NCI-H1930 (cell line): ENCODE measurements at places on chromosomes 5 and 9.

DNA sequence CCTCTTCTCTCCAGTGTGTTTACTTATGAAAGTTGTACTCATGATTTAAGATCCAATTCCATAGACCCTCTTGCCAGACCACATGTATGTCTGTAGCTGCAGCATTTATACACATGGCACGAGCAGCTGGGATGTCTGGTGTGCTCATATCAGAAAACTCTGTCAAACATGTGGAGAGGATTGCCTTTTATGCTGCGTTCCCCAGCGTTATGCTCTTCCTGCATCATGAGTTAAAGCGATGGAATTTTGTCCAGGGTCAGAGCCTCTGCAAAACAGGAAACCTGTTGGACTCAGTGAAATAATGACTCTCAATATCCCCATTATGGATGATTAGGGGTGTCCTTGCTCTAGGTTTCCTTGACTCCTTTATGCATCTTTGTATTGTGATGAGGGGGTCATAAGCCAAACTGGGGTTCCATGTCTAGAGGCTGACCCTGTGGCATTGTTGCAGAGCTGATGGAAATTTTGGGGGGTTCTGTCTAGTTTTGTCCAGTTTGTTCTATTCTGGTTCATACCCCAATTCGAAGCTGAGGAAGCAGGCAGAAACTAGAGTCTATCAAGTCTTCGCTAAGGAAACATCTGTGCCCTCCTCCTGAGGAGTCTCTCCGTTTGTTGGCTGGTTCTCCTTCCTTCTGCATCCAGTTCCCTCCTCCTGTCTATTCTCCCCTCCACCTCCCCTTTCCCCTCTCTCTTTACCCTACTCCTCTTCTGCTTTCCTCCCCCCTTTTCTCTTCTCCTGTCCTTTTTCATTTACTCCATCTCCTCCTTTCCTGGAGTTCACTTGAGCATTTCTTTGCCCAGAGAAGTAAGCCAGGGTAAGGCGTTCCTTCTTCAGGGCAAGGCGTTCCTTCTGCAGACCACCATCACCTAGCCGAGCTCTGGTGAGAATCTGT is 252.8 kb downstream of the MAST4 start:
- no peak for DNase-seq

- no peak for DNase-seq
These were observed 216.7 kb downstream of the SMARCA2 start for GRCh38 chr9:2231829-2232228.

DNA sequence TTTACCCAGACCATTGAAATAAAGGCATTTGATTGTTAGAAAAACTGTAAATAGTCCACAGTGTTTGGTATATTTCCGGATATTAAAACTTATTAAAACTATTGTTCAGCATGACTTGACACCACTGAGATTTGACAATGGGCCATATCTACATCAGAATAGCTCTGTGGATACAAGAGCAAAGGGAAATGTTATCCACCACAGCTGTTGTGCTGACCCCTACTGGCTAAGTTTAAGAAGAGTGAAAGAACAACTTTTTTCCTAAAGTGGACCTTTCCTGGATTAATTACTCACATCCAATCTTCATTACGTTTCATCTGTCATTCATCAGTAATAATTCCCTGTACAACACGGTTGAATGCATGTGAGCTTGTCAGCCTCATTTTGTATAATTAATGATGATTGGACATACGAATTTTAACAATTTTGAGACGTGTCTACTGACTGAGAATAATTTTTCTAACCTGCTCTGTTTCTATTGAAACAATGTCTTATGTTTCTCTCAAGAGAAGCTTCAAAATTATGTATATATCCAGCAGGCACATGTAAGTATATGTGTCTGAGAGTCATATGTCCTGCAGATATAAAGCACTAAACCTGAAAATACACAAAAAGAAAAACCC is 1952.6 kb downstream of the MAT2B start:
- DNase-seq = no peak

- no peak for DNase-seq
These were observed 155.8 kb upstream of the ZNF608 start for GRCh38 chr5:124902097-124902821.

DNA sequence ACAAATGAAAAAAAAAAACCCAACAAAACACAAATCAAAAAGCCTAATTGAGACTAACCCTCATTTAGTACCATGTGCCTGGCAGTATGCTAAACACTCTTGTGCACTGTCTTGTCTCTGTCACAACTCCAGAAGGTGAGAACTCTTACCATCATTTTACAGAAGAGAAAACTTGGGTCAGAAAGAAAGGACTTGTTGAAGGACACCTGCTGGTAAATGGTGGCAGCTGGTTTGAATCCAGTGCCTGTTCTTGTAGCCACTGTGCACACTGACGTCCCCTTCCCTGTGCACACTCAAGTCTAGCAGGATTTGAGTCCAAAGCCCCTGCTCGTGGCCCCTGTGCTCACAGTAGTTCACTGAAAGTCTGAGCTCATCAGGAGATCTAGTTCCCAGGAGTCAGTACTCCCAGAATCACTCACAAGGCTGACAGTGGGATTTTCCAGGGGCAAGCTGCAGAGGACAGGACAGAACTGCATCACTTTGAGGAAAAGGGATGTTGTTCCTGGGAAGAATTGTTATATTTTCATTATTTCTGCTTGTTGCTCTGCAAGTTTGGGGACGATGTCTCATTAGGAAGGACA is 43.0 kb upstream of the HSD17B4 start:
- DNase-seq = no peak

- DNase-seq = no peak
These were observed 198.0 kb downstream of the BNC2 start for GRCh38 chr9:16672501-16672900.

GRCh38 chr9:91698266-91698665 is 251.8 kb downstream of the ROR2 start:
- DNase-seq = no peak

GRCh38 chr9:34606190-34606589 is 5.7 kb downstream of the RPP25L start:
- DNase-seq = no peak

GRCh38 chr5:78813286-78813685 is 164.7 kb upstream of the LHFPL2 start:
- DNase-seq = no peak

DNA sequence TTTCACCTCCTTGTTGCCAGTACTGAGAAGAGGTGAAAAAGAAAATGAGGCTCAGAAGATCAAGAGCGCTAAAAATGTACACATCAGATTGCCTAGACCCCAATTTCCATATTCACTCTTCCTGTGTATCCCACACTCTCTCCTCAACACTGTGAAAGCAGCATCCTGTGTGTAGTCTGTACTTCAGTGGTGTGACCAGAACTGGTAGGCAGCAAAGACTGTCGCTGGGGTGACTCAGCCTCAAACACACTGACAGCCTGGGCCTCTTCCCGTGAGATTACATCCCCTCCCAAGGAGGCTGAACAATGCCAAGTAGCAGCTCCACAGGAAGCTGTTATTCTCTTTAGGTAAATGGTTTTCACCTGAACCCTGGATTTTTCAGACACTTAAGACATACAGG is 135.5 kb downstream of the CCDC192 start:
- no peak for DNase-seq

DNA sequence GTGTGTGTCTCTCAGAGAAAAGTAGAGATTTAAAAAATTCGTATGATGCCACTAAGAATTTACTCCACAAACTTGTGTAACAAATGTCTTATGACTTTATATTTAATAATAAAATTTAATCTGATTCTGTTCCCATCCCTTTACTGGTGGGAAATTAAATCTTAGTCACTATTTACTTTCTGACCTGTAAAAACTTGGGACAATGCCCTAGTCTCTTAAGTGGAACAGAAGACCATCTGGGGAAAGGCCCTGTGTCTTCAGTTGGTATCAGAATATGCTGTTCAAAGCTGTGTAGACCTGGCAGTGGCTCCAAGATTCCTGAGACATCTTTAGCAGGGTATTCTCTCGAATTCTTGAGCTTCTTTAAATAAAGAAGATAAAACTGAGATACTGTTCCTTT is 2.6 kb upstream of the BDP1 start:
- DNase-seq = no peak

- no peak for DNase-seq
These were observed 41.9 kb downstream of the STK10 start for GRCh38 chr5:172145870-172146747.

DNA sequence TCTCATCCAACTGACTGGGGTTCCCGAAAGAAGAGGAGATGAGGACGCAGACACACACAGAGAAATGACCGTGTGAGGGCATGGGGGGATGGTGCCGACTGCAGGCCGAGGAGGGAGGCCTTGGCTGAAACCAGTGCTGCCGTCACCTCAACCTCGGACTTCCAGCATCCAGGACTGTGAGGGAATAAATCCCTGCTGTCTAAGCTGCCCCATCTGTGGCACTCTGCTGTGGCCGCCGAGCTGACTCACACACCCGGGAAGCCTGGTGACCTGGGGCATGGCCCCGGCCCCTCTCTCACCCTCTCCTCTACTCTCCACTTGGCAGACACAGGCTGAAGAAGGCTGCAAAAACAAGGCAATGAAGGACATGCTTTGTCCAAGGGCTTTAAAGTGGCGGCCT is 4.4 kb upstream of the COL5A1 start:
- no peak for DNase-seq

- DNase-seq = peak; percentile 72
These were observed 148.3 kb downstream of the GAPVD1 start for GRCh38 chr9:125409637-125410521.

- peak; percentile 9 for DNase-seq
These were observed 134.6 kb upstream of the CPEB4 start for GRCh38 chr5:173753307-173754168.

DNA sequence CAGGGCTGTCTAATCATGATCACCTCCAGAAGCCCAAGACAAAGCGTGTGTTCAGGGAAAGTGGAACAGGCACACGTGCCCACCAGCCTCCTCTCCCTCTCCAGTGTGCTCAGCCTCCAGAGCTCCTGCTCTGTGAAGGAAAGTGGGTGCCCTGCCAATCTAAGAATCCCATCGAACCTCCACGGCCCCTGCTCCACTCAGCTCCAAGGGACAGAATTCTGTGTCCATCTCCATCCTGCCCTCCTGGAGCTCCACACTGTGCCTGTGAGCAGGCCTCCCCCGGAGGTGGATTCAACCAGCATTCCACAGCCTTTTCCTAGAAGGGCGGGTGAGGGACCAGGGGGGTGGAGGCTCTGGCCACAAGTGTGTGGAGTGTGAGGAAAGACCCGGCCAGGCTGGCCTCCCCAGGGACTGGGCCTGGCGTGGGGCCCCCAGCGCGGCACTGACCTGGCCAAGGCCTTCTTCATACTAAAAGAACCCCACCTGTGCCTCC is 6.0 kb downstream of the EEIG1 start:
- DNase-seq = no peak

DNA sequence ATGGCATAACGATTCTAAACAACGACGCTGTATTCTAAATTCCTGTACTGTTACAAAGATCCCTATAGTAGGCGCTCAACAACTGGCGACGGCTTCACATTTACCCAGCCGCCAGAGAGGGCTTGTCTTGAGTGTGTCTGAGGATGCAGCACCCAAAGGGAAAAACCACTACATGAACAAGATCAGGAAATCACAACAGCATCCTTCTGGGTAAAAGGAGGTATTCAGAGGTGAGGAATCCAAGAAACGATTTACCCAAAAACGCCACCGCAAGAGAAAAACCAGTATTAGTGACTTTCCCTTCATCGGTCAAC is 711 bp downstream of the TTC33 start:
- DNase-seq = peak; percentile 42

DNA sequence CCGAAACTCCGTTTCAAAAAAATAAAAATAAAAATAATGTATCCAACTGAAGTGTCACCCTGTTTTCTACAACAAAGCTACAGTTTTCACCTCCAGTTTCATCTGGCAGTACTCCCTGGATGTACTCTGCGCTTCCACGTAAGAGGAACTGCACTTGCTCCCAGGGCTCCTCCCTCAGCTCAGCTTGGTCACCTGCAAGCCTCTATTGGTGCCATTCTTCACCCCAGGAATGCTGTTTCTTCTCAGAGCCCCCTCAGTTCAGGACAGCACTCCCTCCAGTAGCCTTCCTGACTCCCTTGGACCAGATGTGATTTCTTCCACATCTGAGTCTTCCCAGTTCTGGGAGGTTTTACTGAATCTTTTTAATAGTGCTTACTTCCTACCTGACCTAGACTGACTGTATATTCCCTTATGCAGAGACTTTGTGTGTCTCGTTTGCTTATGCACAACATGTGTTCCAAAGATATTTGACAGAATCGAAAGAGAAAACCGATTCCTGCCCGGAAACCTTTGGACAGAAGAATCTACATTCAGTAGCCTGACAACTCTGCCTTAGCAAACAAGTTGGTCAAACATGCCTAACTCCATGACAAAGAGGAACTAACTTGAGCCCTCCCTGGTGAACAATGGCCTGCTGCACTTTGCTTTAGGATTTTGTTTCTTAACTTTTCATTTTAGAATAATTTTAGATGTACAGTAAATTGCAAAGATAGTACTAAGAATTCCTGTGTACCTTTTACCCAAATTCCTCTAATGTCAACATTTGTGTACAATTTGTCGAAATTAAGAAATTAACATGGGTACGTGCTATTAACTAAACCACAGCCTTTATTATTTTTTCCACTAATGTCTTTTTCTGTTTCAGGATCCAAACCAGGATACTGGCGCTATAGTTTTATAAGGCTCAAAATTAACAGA is 814 bp downstream of the CCDC125 start:
- no peak for DNase-seq

- no peak for DNase-seq
These were observed 122.2 kb downstream of the SLC28A3 start for GRCh38 chr9:84218322-84218721.

- DNase-seq = no peak
These were observed 12.1 kb upstream of the IQGAP2 start for GRCh38 chr5:76391014-76391413.

DNA sequence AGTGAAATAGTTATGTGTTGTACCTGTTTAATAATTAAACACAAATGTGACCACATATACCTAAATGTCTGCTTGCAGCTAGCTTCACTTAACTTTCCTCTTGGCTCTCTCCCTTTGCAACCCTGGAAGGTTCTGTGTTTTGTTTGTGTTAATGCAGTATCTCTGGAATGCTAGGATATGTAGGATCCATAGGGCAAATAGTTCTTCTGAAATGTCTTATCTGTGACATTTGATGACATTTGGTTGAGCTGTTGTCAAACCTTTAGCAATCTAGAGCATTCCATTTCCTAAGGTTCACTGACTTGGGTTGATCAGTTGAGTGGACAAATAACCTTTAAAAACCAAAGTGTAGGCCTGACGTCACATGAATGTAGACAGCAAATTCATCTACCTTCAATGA is 21.8 kb downstream of the CTNNA1 start:
- no peak for DNase-seq

- no peak for DNase-seq
These were observed 32.8 kb upstream of the MSANTD3 start for GRCh38 chr9:100394032-100394695.

DNA sequence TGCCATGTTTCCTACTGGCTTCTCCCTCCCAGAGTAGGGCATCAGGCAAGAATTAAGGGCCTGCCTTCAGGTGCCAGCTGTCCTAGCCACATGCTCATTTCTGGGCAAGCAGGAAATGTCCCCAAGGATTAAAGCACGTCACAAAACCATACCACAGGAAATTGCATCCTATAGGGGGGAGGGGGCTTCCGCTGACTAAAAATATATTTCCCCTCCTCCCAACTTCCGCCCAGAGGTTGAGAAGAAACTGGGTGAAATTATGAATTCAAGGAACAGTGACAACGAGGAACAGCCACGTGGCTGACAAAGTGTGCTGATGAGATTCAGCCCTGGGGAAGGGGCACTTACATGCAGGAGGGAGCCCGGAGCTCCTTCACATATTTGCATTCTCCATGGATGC is 4.1 kb downstream of the HBEGF start:
- no peak for DNase-seq
